ENCODE measurements at places on chromosomes 1 and 21.

DNA sequence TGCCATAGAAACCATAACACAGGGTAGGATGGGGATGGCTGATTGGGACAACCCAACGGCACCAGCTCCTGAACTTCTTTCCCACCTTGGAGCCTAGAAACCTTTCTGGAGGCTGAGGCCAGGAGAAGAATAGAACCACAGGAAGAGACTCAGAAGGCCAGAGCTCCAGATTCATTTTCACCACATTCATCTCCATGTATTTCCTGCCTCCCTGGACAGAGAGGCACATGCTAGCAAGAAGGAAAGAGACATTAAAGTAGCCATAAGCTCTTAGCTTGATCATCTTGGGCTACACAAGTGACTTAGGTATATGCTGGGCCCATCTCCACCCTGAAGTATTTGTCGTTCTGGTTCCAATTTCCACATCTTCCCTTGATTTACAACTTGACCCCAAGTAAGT is 44.1 kb downstream of the PLXNA2 start:
- DNase-seq = no peak

DNA sequence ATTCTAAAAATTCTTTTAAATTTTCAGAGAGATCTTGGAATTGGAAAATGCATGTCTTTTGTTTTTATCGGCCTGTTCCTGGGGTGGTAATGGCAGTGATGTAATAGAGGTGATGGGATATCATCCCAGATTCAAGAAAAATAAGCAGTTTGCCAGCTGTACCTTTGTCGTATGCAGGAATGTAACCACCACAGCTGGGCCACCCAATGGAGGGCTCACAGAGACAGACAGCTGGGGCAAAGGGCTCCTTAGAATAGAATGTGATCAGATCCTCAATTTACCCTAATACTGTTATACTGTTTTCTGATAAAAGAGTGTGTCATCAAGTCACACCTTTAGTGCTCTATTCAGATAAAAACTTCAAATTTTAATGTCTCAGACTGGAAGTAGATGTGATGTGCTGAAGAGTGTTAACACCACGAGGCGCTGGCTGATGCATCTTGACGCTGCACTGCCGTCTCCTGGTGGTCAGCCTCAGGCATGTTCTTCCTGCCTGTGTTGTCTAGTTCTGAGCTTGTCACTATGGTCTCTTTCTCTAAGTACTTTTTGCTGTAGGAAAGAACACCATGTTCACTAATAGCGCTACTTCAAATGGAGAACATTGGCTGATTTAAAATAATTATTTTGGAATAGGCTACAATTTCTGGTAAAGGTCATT is 78.8 kb downstream of the C1orf21 start:
- no peak for DNase-seq

- no peak for DNase-seq
Observed at GRCh38 chr1:84642774-84643173, 47.5 kb downstream of the SSX2IP start.

DNA sequence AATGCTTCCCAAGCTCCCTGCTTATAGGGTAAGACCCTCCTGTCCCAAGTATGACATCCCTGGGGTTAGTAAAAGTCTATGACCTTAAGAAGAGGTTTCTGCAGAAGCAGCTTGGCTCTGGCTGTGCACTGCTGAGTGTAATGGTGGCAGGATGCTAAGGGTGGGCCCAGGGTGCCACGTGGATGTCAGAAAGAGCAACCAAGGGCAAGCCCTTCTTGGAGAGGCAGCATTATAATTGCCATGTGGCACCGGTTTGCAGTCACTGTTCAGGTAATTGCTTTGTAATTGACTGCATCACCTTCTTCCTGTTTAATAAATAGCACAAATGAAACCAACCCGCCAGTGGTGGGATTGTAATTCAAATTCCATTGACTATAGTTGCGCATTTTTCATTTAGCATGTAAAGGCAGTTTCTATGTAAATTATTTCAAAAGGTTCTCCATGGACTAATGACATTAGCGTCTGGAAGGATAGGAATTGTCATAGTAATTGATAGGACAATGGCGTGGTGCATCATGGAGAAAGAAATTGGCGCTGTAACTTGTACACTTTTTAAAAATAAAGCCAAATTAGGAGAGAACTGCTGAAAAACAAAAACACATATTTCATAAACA is 490.6 kb upstream of the VAMP3 start:
- no peak for DNase-seq

GRCh38 chr1:115641762-115642167 is at the start of gene VANGL1:
VANGL1 (plus strand) TSS chr1:115641970; CDS start chr1:115651414, 9,444 bp downstream.
- DNase-seq = no peak

GRCh38 chr1:58395355-58395754 is 151.2 kb downstream of the OMA1 start:
- no peak for DNase-seq

GRCh38 chr1:165914136-165914798 is 86.9 kb downstream of the UCK2 start:
- DNase-seq = peak; percentile 39

- no peak for DNase-seq
Observed at GRCh38 chr1:38028671-38029070, 16.1 kb downstream of the UTP11 start.

Measured in T-helper 2 cell (primary cell).